ENCODE measurements at places on chromosomes 3 and 15.

DNA sequence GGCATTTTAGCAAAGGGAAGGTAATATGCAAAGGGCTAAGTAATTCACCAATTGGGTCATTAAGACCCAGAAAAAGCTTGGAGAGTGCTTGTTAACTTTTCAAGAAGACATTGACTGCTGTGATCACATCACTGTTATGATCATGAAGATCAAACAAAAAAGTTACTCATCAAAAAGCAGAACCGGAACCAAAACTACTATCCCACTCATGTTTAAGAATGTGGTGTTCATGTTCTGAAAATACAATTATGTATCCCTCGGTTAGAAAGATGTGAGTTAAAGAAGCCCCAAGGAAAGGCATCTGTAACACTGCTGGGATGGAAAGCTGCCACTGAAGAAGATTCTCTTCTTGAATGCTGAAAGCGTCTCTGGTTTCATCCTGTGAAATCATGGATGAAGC is 32.6 kb downstream of the BBX start:
- DNase-seq, result no peak

GRCh38 chr3:175798326-175798725 is 939.2 kb downstream of the NAALADL2 start:
- no peak for DNase-seq

GRCh38 chr15:91947293-91947679 is 93.8 kb downstream of the SLCO3A1 start:
- DNase-seq, result no peak

DNA sequence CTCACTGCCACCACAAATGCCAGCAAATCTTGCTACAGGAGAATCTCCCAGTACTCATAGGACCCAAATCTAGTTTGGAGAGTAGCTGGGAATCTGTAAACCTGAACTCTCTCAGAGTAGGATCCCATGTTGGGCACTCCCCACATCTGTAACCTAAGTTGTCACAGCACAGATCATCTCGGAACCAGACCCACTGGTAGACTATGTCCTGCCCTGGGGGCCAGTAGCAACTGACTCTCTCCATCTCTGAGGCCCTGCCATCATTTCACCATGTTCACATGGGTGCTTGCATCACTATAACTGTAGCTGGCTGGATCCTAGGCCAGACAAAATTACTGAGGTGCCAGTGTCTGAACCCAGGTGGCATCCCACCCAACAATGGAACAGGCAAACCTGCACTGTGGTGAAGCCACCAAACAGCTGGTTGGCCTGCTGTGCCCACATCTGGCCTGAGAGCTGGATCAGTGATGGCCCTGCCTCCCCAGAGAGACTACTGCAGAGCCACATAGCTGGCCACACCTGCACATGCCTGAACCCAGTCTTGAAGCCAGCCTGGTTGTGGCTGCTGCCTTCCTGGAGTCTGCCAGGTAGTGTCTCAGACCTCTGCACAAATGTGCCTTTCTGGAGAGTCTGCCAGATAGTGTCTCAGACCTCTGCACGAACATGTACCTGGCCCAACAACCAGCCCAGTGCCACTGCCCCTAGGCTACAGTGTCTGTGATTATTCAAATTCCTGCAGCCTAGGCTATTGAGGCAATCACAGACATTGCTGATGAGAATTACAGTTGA is 82.0 kb downstream of the ISL2 start:
- DNase-seq, result no peak

DNA sequence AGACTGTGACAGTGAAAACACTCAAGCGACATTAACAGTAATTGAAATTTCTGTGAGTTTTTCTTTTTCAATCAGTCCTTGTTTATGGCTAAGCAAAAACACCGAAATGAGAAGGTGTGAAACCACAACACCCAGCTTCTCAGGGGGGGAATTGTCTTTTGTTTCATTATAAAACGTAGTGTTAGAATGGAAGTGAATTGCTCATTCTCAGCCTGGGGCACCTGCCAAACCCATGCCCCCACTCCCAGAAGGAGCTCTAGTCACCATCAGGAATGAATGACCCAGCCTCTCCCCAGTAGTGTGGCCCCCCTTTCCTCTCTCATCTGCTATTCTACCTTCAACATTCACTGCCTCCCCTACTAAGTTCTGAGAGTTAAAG is 185.8 kb upstream of the CFAP20DC start:
- no peak for DNase-seq

- no peak for DNase-seq
Observed at GRCh38 chr15:66965201-66965900, 100.1 kb upstream of the SMAD3 start.

- DNase-seq, result peak; percentile 62
Observed at GRCh38 chr15:85463276-85463892, 83.0 kb downstream of the AKAP13 start.

DNA sequence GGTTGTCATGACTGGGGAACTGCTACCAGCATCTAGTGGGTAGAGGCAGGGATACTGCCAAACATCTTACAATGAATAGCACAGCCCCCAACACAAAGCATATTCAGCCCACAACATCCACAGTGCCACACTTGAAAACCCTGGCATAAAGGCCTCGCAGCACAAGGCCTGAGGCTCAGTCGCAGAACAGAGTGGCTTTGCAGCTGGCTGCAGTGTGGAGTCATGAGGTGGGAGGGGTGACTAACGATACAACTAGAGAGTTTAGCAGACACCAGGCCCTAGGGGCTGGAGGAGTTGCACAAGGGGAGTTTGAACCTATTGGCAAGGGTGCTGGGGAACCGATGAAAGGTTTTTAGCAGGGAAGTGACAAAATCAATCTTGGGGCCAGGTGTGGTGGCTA is 32.1 kb downstream of the GRK7 start:
- DNase-seq, result no peak

DNA sequence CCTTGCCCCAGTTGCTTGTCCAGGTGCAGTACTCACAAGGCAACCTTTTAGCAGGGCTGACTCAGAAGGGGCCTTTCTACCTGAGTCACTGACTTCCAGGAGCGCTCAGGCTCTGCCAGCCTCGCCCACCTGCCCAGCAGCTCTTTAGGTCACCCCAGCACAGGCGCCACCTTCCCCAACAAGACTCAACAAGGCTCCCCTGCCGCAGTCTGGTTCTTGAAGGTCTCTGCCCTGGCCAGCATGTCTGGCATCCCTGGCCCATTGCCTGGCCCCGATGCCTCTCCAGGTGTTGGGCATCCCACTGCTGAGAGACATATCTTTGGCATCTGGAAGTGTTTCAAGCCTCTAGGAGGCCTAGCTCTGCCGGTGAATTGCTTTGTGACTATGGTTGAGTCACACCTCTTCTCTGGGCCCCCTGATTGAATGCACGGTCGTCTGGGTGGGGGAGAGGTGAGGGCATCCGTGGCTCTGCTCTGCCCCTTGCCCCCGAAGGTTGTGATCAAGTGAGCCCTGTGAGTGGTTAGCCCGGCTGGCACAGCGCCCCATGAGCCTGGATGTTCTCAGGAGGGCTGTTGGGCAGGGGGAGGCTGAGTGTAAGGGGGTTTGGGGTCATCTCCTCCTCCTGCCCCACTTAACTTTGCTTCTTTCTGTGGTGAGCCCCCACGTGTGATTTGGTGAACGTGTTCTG is 21.6 kb downstream of the SNX33 start:
- no peak for DNase-seq

DNA sequence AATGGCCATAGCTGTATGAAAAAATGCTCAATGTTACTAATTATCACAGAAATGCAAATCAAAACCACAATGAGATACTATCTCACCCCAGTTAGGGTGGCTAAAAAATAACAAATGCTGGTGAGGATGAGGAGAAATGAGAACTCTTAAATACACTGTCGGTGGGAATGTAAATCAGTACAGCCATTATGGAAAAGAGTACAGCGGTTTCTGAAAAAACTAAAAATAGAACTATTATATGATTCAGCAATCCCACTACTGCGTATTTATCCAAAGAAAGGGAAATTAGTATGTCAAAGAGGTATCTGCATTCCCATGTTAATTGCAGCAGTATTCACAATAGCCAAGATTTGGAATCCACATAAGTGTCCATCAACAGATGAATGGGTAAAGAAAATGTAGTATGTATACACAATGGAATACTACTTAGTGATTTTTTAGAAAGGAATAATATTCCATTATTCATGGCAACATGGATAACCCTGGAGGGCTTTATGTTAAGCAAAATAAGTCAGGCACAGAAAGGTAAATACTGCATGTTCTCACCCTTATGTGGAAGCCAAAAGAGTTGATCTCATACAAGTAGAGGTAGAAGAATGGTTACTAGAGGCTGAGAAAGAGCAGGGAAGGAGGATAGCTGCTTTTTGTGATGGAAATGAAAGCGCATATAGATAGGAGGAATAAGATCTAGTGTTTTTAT is 35.0 kb downstream of the SERP1 start:
- no peak for DNase-seq

GRCh38 chr3:180324791-180325190 is 277.2 kb upstream of the TTC14 start:
- DNase-seq, result no peak

DNA sequence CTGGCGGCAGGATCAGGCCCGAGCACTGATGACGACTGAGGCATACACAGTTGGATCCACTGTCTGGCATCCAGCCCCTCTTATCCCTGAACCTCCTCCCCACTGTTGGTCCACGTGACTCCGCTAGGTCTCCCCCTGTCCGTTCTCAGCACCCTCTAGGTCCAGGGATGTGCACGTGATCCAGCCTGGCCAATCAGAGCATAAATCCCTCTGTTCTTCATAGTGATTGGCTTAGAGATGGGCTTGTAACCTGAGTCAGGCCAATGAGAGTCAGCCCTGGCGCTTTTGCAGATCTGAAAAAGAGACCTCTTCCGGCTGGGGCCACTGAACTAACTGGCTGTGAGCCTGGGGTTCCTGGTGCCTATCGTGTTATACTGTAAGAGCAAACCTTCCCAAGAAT is 20.5 kb upstream of the IQSEC1 start:
- peak; percentile 50 for DNase-seq

- DNase-seq, result no peak
Observed at GRCh38 chr3:37937156-37937555, 53.4 kb upstream of the VILL start.

DNA sequence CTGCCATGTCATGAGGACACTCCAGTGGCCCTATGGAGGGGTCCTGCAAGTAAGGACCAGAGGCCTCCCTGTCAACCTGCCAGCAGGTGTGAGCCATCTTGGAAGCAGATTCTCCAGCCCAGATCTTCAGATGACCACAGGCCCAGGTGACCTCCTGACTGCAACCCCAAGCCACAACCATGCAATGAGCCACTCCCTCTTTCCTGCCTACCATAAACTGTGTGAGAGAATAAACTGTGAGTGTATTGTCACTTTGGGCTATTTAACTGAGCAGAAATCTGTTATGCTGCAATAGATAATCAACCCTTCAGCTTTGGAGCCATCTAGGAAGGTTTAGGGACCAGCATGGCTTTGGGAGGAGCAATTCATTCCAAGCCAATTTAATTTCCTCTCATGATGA is 367.9 kb downstream of the SHQ1 start:
- DNase-seq, result no peak

DNA sequence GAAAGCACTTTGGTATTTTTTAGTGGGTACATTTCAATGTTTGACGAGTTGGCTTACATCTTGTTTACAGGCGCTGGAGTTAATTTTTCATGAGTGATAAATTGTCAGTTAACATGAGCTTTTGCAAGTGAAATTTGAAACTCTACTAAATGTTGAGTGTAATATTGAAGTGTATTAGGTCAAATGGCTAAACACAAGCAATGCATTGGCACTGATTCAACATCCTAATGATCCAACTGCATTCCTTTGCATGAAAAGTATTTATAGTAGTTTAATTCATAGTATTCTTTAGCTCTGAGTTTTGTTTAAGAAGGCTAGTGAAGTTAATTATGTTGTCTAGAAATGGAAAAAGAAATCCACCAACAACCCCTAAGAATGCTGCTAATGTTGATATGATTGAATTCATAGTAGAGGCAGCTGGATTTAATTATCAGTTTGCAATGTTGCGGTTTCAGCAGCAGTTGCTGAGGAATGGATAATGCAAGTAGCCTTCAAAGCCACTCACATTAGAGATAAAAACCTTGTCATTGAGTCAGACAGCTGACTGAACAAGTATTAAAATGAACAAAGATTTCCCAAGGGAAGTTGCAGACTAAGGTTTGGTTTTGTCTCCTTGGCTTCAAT is 245.6 kb upstream of the GOLIM4 start:
- DNase-seq, result no peak

- no peak for DNase-seq
Observed at GRCh38 chr3:99934975-99935797, 117.5 kb downstream of the CMSS1 start.

- no peak for DNase-seq
Observed at GRCh38 chr3:184563941-184564684, 2.5 kb downstream of the EPHB3 start.

DNA sequence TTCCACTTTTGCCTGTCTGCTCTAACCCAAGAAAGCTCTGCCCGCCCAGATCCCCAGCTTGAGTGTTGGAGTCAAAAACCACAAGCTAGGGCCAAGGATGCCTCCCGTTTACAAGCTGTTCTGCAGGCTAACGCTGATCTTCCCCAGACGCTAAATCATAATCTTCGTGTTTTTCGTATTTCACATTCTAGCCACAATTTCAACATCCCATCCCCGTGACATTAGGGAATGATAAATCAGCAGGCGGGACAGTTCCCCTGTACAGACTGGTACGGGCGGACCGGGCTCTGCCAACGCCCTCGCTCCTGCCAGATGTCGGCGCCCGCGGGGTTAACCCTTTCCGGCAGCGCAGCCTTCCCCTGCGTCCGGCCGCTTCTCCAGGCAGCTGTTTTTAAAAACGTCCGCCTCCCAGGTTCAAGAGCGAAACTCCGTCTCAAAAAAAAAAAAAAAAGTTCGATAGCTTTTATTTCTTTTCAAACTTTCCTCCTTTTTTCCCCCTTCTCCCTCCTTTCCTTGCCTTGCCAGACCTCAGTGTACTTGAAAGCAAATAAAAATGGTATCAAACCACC is 81.0 kb upstream of the BNC1 start:
- no peak for DNase-seq
